Activated CD8-positive, alpha-beta memory T cell treated with anti-CD3 and anti-CD28 coated beads for 1 hour (primary cell): ENCODE measurements at places on chromosomes 12 and 14.
A peak's percentile ranks its signal among the peaks of the same experiment; 100 is the strongest.

DNA sequence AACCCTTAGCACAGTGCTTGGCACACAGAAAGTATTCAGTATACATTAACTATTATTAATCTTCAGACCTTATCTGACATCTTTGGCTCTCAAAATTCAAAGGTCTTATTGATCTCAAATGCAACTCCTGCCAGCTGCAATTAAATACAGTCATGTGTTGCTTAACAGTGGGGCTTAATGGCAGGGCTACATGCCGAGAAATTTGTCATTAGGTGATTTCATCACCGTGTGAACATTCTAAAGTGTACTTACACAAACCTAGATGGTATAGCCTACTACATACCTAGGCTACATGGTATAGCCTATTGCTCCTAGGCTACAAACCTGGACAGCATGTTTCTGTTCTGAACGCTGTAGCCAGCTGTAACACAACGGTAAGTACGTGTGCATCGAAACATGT is 156.3 kb upstream of the TMCC3 start:
- DNase-seq, result no peak

DNA sequence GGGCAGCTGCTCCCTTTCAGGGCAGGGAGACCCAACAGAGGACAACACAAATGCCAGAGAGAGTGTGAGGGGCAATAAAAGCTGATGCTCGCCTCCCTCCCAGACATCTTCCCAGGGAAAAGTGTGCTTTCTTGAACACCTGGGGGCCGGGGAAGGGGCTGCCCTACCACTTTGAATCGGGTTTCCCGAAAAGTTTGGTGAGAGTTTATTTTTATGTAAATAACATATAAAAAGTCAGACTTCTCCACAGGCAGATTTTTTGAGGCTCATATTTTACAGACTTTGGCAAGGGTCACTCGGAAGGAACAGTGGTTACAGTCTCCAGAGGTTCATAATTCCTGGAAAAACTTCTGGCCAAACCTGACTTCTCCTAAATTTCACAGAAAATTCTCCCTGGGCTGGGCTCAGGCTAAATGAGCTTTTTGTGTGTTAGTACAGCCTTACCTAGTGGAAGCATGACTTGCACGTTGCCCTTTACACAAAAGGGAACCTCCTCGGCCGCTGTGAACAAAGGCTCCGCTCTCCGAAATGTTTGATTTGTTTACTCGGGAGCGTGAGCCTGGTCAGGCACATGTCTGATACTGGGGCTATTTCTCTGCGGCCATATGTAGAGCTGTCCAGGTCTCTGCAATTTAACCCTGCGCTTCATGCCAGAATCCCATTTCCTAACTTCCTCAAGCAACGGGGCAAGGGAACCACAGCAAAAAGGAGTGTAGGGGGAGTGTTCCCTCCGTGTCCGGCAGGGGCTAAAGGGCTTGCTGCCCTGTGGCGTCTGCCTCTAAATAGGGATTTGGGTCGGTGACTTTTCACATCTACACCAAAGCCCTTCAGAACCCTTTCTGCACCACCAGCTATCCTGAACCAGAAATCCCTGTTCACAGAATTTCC is 3.4 kb downstream of the RTL1 start:
- DNase-seq, result no peak

DNA sequence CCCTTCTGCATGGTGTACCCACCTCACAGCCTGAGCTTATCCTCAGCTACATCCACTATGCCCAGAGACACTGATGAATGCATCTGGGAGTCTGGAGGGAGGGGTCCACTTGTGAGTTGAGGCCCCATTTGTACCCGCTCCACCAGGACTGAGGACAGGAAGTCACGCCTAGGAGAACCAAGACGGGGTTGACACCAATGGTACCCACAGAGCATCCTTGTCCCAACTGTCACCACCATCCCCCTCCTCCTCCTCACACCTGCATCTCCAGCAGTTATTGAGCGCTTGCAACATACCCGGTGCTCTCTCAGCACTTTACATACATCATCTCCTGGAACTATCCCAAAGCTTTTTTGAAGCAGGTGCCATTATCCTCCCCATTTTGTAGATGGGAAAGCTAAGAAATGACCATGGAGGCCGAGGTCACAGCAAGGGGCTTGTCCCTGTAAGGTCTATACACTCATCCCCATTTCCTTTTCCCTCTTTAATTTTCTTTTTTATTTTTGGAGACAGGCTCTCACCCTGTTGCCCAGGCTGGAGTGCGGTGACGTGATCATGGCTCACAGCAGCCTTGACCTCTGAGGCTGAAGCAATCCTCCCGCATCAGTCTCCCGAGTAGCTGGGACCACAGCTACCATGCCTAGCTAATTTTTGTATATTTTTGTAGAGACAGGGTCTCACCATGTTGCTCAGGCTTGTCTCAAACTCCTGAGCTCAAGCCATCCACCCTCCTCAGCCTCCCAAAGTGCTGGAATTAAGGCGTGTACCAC is 31.7 kb downstream of the DGLUCY start:
- no peak for DNase-seq

- no peak for DNase-seq
Measured at GRCh38 chr14:68199554-68200151, 380.1 kb downstream of the RAD51B start.

- peak; percentile 54 for DNase-seq
Measured at GRCh38 chr14:20683125-20683890, 1.1 kb upstream of the RNASE4 start.

- no peak for DNase-seq
Measured at GRCh38 chr12:127991485-127991884, 275.5 kb upstream of the TMEM132C start.

DNA sequence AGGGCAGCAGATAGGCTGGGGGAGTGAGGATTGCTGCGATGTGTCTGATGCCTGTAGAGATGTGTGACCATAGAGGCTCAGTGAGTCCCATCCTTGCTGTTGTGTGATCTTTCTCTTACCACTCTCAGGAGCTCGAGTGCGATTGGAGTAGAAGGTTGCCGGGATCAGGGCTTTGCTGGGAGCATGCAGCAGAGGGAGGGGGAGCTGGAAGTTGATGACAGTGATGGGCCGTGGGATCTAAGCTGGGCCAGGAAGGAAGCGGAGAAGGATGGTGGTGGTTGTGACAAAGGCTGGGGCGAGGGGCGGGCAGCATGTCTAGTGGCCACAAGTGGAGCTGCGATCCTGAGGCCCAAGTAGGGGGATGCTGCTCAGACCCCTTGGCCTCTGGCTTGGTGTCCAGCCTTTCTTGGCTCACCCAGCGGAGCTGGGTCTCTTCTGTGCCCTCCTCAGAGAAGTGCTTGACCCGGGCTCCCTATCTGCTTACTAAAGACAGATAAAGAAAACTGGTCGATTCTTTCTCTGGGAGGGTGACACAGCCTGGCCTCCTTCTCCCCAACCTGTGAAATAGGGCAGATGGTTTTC is 66.2 kb downstream of the PRMT8 start:
- no peak for DNase-seq

- DNase-seq, result no peak
Measured at GRCh38 chr12:53973236-53974042, 513 bp downstream of the HOXC11 start.
